Activated naive CD4-positive, alpha-beta T cell (primary cell): ENCODE measurements at places on chromosomes 4 and X.

GRCh38 chr4:11496351-11496829, 67.7 kb upstream of the HS3ST1 start:
- DNase-seq: no peak

DNA sequence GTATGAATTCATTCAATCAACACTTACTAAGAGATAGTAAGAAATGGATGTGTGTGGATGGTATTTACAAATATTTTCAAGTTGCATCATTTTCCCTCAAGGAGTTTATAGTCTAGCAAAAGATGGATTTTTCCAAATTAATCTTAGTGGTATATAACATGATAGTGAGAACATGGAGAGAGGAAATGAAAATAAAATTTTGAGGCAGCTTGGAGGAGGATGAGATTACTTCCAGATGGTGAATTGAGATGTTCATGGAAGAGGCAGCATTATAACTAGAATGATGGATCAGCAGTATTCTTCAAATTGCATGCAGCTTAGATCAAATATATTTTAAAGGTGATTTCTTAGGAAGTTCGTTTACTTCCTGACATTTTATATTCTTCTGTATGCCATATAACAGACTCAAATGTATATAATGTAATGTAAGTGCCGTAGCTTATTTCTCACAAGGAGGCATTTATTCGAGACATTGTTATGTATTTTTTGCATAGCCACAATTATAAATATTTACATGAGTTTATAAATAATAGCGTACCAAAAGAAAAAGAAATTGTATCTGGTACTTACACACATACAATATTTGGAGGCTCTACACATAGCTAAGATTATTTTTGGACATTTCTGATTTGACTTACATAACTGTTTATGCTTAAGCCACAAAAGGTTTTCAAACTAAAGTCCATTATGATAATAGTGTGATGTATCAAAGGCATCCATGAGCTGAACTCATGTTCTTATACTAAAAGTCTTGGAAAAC, 439.4 kb downstream of the SPRY1 start:
- DNase-seq: no peak

- no peak for DNase-seq
These were observed 75.9 kb downstream of the NAA11 start for GRCh38 chr4:79249881-79250503.

- DNase-seq: no peak
These were observed 181.2 kb downstream of the ARHGAP10 start for GRCh38 chr4:147913137-147913536.

GRCh38 chr4:109177096-109177810, 125.2 kb downstream of the COL25A1 start:
- no peak for DNase-seq

DNA sequence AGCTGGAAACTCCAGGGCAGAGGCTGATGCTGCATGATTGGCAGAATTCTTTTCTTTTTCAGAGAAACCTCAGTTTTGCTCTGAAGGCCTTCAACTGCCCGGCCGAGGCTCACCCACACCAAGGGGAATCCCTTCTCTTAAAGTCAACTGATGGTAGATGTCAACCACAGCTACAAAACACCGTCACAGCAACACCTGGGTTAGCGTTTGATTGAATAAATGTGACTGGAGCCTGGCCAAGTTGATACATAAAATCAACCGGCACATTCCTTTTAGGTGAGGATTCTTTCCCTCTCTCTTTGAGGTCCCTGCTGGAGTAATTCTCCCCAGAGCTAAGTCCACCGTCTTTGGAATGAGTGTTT, 15.2 kb upstream of the KIAA0232 start:
- no peak for DNase-seq

DNA sequence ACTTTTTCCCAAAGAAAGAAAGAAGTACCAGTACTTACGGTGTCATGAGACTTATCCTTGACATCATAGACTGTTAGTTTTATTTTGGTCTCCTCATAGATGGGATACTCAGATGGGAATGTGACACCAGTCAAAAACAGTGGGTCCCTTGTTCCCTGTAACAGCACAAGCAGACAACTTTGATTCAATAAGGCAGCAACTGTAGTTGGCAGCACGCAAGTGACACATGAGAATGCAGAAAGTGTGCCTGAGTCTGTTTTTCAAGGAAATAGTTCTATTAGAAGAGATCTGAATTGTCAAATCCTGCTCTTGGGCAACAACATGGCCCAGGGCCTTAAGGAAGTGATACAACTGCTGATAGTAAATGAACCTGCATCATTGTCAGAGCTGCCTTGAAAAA, 443.2 kb downstream of the INPP4B start:
- DNase-seq: peak; percentile 1

- no peak for DNase-seq
These were observed 162.1 kb downstream of the CORIN start for GRCh38 chr4:47675806-47676205.

GRCh38 chr4:145153904-145154298, 26.5 kb downstream of the OTUD4 start:
- no peak for DNase-seq

DNA sequence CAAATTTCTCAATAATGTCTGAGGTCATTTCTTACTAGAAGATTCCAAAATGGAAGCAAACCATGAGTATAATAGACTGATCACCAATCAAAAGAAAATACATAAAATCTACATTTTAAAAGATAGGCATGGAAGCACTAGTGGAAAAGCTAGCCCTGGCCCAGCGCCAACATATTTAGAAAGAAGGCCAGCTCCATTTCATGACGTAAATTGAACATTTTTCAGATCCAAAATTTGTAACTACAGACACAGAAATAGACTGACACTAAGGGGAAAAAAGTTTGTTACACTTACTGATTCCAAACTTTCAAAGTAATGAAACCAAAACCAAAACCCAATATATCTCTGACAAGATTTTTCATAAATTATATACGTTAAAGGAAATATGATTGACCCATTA, 117.7 kb downstream of the ADAMTS3 start:
- no peak for DNase-seq

DNA sequence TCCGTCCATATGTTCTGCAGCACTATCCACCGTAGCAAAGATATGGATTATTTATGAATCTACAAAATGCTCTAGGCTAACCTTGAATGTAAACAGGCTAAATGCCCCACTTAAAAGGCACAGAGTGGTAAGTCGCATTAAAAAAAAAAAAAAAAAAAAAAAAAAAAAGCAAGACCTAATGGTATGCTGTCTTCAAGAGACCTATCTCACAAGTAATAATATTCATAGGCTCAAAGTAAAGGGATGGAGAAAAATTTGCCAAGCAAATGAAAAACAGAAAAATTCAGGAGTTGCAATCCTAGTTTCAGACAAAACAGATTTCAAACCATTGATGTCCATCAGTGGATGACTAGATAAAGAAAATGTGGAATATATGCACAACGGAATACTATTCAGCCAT, 139.4 kb downstream of the GLRA3 start:
- no peak for DNase-seq

GRCh38 chrX:14533867-14534266, 4.5 kb downstream of the GLRA2 start:
- no peak for DNase-seq

DNA sequence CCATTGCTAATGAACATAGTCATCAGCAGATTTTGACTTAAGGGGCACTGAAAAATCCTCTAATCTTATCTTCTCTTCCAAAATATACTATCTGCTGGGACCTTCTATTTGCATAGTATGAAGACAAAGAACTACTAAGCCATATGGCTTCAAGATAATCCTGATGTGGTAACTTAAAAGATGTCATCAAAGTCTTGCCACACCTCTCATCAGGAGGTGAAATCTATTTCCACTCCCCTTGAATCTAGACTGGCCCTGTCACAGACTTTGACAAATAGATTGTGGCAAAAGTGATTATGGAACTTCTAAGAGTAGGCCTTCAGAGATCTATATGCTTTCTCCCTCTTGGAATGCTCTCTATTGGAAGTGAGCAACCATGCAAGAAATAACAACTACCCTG, 27.3 kb upstream of the TET2 start:
- DNase-seq: no peak

- peak; percentile 19 for DNase-seq
These were observed 11.7 kb downstream of the RPL9 start for GRCh38 chr4:39446842-39447573.

- no peak for DNase-seq
These were observed 52.4 kb upstream of the TSPAN5 start for GRCh38 chr4:98710831-98711230.

DNA sequence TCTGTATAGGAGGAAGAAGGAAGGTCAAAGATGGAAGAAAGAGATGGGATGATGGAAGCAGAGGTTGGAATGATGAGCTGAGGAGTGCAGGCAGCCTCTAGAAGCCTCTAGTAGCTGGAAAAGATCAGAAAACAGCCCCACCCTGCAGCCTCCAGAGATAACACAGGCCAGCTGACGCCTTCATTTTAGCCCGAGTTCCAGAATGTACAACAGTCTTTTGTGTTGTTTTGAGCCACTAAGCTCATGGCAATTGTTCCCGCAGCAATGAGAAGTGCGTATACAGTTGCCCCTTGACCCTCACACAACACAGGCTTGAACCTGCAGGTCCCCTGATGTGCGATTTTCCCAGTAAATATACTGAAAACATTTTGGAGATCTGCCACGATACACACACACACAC, 72.0 kb downstream of the WFS1 start:
- DNase-seq: no peak

DNA sequence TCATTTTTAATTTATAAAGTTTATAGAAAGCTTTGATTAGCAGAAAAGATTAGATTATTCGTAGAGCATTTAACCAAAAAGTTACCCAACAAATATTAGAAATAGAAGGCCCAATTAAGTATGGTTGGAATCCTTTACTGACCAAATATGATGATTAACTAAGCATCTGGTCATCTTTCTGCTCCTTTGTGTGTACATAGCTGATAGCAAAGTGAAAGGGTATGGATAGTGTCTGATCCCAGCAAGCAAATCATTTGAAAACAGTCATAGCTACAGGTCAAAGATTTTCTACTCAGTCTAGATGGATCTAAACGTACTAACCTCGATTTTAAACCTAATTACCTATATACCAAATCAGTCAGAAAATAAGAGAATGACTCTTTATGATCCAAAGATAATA, 7.3 kb upstream of the MAB21L2 start:
- DNase-seq: no peak

DNA sequence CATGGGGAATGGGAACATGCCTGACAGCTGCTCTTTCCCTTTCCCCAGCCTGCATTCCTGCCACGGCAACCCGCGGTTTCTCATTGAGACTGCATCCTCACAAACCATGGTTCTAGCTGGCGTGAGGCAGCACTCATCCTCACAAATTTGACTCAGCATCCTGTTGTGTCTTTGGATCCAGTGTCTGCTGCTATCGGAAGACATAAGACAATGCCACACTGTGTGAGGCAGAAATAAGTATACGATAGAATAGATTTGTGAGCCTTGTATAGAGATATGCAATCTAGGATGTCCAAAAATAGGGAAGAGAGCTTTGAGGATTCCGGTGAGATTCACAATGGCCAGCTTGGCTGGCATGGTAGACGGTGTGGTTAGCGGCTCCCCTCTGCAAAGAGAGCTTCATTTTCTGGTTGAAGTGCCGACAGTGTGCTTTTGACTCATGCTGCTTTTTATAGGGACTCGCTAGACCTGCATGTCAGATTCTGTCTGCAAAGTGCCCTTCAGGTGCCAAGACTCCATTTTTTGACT, 161.3 kb upstream of the PSAPL1 start:
- no peak for DNase-seq

GRCh38 chr4:185358959-185359358, 36.8 kb downstream of the LRP2BP start:
- no peak for DNase-seq

- DNase-seq: no peak
These were observed 27.5 kb upstream of the SPACA5B start for GRCh38 chrX:48102874-48103374.

GRCh38 chr4:34950926-34951325, 1293.4 kb downstream of the ARAP2 start:
- DNase-seq: no peak

- DNase-seq: no peak
These were observed 54.7 kb downstream of the FRYL start for GRCh38 chr4:48725414-48725813.

DNA sequence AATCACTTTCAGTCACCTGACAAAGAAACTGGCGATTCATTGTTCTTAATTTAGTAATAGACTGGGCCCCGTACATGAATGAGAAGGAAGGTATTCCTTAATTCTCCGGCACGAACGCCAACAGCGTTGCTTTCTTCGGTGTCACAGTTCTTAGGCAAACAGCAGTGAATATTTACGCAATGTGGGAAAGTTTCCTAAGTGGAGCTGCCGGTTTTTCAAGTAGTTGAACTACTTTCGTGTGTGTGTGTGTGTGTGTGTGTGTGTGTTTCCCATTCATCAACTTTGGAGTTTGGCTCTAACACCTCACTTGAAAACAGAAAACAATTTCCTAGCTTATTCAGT, 651 bp downstream of the NXT2 start:
- DNase-seq: no peak

DNA sequence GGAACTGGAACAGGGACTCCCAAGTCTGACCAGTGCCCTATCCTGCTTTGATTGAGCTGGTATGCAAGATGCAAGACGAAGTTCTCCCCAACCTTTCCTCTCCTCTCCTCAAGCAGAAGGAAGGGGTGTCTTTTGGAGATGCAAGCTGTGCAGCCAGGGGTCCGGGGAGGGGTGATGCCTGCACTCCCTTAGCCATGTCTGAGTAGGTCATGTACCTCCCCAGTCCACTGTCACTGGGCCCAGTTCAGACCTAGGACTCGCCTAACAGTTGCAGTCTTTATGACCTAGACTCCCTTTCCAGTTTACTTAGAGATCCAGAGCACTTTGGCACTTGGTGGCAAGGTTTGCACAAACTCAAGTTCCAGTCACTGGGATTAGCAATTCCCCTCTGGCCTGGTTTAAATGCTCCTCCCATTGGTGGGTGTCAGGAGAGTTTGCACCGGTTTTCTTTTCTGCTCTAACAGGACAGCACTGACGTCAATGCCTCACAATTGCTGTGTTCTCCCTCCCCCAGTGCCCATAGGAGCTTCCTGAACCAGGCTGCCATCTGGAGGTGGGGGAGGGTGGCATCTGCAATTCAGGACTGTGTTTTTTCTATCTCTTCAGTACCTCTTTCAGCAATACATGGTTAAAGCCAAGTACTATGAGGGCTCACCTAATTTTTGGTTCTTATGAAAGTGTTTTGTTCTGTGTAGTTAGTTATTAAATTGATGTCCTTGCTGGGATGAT, 782.2 kb downstream of the ARAP2 start:
- DNase-seq: no peak

- DNase-seq: no peak
These were observed 17.8 kb upstream of the MAGED4 start for GRCh38 chrX:52166840-52167239.

GRCh38 chr4:121633653-121634052, 63.1 kb downstream of the ANXA5 start:
- no peak for DNase-seq

GRCh38 chr4:26375551-26375950, 54.7 kb downstream of the RBPJ start:
- no peak for DNase-seq

- DNase-seq: no peak
These were observed 38.6 kb downstream of the PHOX2B start for GRCh38 chr4:41709844-41710481.

- no peak for DNase-seq
These were observed 24.1 kb downstream of the NAT8L start for GRCh38 chr4:2083116-2083825.

- DNase-seq: no peak
These were observed 16.5 kb upstream of the MXRA5 start for GRCh38 chrX:3362956-3363355.
